RWPE2 (cell line): ENCODE measurements at places on chromosomes 12 and 14.
A peak's percentile ranks its signal among the peaks of the same experiment; 100 is the strongest.

GRCh38 chr12:13196130-13196921 lies at the start of gene EMP1:
Gene EMP1, plus strand, starts transcription at chr12:13196726. Its CDS starts 14,785 bp downstream, at chr12:13211511.
- peaks cover 18% of the 10 kb centered on the region for H3K4me1 ChIP-seq
- H3K4me3 ChIP-seq, result peak within 1 kb of the TSS; percentile 40

GRCh38 chr12:47988073-47989022 lies 15.9 kb downstream of the COL2A1 start:
- H3K27me3 ChIP-seq, result no peaks in the 10 kb centered on the region
- DNase-seq, result no peak

DNA sequence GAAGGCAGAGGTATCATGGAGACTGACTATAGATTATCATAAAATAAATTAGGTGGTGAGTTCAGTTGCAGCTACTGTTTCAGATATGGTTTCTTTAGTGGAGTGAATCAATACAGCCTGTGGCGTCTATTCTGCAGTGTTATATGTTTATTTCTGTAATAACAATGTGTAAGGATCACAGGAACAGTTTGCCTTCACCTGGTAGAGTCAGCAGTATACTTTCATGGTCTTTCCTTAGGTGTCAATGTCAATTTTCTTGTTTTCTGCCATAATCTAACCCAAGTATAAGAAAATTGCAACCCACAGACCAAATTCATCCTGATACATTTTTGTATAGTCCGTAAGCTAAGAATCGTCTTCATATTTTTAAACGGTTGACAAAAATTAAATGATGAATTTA lies 140.4 kb upstream of the ATF7IP start:
- no peak for DNase-seq
- H3K4me1 ChIP-seq, result no peaks in the 10 kb centered on the region
- no peak overlapping the region for H3K27ac ChIP-seq
- H3K36me3 ChIP-seq, result no peaks in the 10 kb centered on the region
- no peaks in the 10 kb centered on the region for H3K27me3 ChIP-seq
- no peak overlapping the region for H3K4me3 ChIP-seq

GRCh38 chr14:34299360-34299759 lies 162.7 kb downstream of the SPTSSA start:
- no peak overlapping the region for H3K4me3 ChIP-seq
- H3K27me3 ChIP-seq, result no peaks in the 10 kb centered on the region
- no peak for DNase-seq

GRCh38 chr14:58716706-58717105 lies 78.9 kb downstream of the DACT1 start:
- no peak for DNase-seq
- H3K36me3 ChIP-seq, result no peaks in the 10 kb centered on the region
- H3K4me3 ChIP-seq, result no peak overlapping the region
- no peaks in the 10 kb centered on the region for H3K4me1 ChIP-seq

GRCh38 chr12:22409377-22410164 lies 75.1 kb upstream of the ST8SIA1 start:
- H3K4me1 ChIP-seq, result peaks cover 7% of the 10 kb centered on the region
- H3K27ac ChIP-seq, result peak overlapping the region; percentile 16
- no peak overlapping the region for H3K4me3 ChIP-seq
- no peak for DNase-seq
- no peaks in the 10 kb centered on the region for H3K27me3 ChIP-seq

GRCh38 chr12:19234981-19235871 lies 105.7 kb downstream of the PLEKHA5 start:
- no peaks in the 10 kb centered on the region for H3K27me3 ChIP-seq
- H3K4me1 ChIP-seq, result no peaks in the 10 kb centered on the region
- no peak overlapping the region for H3K27ac ChIP-seq
- H3K4me3 ChIP-seq, result no peak overlapping the region
- no peaks in the 10 kb centered on the region for H3K36me3 ChIP-seq

GRCh38 chr14:78758333-78758732 lies 588.2 kb downstream of the NRXN3 start:
- DNase-seq, result no peak
- H3K4me3 ChIP-seq, result no peak overlapping the region
- H3K27me3 ChIP-seq, result no peaks in the 10 kb centered on the region
- no peaks in the 10 kb centered on the region for H3K36me3 ChIP-seq
- peaks cover 8% of the 10 kb centered on the region for H3K4me1 ChIP-seq

GRCh38 chr12:12408265-12408690 lies 51.4 kb downstream of the BORCS5 start:
- no peaks in the 10 kb centered on the region for H3K4me1 ChIP-seq
- H3K4me3 ChIP-seq, result no peak overlapping the region
- H3K27me3 ChIP-seq, result no peaks in the 10 kb centered on the region
- H3K27ac ChIP-seq, result no peak overlapping the region

DNA sequence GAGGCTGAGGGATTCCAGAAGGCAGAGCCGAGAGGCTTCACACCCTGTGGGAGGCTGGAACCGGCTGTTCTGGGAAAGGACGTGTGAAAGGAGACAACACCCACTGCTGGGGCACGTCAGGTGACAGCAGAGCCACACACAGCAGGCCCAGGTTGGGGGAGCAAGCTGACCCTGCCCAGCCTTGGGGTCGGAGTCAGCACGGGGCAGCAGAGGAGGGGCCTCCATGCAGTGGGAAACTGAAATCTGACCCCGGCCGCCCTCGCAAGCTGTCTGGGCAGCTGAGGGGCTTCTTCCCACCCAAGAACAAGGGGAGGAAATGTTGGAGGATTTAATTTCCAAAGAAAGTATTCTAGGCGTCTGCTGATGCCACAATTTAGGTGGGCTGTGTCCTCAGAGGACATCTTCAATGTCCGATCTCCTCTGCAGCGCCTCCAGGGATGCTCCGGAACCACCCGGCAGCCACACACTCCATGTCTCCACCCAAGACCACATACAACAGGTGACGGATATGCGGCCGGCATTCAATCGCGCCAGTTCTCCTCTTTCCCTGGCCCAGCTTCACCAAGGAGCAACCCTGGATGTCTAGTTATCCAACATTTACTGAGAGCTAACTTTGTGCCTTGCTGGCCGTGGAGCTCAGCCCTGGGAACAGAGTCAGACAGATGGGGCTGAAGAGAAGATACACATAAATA lies 30.7 kb downstream of the SNRNP35 start:
- no peak overlapping the region for H3K27ac ChIP-seq
- DNase-seq, result no peak
- H3K4me1 ChIP-seq, result no peaks in the 10 kb centered on the region
- H3K27me3 ChIP-seq, result no peaks in the 10 kb centered on the region
- no peak overlapping the region for H3K4me3 ChIP-seq
